ENCODE measurements at places on chromosomes 12 and 14.

DNA sequence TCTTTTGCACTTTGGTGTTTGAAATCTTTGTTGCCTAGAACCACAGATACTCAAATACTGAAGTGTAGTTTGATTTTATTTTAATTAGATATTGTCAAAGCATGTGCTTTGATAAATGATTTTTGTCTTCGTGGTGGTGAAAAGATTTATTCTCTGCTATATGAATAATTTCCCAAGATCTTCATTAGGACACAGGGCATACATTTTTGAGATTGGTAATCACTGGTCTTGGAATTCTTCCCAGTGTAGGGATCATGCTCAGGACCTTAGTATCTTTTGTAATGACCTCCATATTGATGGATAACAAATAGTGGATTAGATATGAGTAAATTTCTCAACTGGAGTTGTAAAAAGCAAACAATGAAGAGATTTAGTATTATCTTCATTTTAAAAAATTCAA is 28.2 kb downstream of the TBK1 start:
- no peak for DNase-seq

GRCh38 chr14:57811998-57812546 is 53.8 kb downstream of the SLC35F4 start:
- DNase-seq, result no peak

DNA sequence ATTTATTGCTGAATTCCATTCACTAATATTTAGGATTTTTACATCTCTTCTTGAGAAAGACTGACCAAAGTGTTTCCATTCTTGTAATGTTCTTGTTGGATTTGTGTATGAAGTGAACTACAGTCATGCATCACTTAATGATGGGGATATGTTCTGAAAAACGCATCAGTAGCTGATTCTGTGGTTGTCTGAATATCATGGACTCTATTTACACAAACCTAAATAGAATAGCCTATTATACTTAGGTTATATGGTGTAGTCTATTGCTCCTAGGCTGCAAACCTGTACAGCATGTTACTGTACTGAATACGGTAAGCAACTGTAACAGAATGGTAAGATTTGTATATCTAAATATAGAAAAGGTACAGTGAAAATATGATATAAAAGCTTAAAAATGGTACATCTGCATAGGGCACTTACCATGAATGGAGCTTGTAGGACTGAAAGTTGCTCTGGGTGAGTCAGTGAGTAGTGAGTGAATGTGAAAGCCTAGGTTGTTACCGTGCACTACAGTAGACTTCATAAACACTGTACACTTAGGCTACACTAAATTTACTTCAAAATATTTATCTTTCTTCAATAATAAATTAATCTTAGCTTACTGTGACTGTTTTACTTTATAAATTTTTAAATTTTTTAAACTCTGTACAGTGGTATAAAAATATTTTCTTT is 27.6 kb upstream of the P2RX4 start:
- DNase-seq, result no peak

GRCh38 chr14:95547626-95548327 is 12.9 kb downstream of the GLRX5 start:
- DNase-seq, result peak; percentile 21

DNA sequence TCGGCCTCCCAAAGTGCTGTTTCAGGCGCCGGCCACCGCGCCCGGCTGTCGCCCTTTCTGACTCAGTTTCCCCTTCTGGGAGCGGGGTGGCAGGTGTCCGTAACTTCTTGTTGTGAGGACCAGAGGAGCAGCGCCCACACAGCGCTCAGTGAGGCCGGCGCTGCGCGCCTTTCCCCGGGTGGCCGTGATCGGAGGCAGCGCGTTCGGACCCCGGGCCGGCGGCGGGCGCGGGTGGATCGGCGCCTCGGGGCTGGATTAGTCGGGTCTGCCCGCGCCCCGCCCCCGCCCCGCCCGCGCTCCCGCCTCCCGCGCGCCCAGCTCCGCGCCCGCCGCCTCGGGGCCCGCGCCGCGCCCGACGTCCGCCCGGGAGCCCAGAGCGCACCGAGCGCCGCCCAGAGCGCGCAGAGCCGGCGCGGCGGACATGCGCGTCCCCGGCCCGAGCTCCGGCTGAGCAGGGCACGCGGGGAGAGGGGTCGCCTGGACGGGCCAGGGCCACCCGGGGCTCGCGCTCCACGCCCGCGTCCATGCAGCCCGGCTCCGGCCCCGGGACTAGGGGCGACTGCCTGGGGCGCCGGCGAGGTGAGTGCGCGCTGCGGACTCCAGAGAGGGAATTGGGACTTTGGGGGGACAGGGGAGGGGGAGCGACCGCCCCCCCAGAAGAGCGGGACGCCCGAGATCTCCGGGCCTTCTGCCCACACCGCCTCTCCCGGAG is 50.6 kb downstream of the LRCOL1 start:
- DNase-seq, result no peak

GRCh38 chr14:22071006-22071405 is 397.4 kb upstream of the OR4E1 start:
- no peak for DNase-seq

DNA sequence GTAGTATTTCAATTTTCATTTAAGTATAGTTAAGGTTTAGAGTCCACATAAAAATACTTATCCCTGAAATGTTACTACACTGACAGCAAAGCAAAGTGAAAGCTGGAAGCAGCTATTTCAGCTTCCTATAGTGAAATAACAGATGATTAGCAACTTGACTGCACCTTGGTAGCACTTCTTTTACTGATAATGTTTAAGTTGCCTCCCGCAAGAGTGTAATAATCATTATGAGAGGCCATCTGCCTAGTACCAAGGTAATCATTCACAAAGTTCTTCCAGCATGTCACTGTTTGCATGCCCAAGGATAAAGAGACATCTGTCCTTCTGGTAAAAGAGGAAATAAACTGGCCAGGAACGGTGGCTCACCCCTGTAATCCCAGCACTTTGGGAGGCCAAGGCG is 69.8 kb downstream of the LIN7A start:
- no peak for DNase-seq

DNA sequence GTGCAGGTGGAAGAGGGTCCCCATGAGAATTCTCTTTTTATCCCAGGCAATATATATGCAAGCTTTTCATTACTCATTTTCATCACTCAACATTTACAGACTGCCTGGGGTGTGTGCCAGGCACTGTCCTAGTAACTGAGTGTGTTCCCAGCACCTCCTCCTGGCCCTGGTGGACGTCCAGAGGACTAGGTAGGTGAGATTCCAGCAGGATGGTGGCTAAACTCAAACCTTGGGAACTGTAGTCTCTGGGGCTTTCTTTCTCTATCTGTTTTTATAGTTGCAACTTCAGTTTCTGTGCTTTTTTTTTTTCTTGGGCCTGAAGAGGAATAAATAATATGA is 63.8 kb downstream of the SUSD6 start:
- DNase-seq, result no peak

GRCh38 chr12:48881686-48882314 is 16.1 kb upstream of the RND1 start:
- DNase-seq, result no peak

DNA sequence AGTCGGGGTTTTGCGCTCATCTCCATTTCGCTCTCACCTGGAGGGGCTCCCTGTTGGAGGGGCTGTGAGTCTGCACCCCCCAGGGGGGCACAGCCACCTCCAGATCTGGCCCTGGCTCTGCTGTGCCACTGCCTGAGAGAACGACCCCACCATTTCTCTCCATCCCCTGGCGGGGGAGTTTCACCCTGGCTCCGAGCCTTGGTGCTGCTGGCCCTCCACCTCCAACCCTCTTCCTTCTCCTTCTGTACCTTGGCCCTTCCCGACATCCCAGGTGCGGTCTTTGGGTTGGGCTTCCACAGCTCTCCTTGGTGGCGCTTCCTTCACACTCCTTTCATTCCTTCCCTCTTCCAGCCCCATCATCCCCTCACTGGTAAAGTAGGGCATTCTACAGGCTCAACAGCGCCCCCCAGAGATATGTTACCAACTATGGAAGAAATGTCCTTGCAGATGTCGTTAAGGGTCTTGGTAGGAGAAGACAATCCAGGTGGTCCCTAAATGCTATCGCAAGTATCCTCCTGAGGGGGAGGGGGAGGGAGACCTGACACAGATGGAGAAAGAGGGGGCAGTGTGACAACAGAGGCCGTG is 16.3 kb downstream of the SERPINA1 start:
- no peak for DNase-seq

DNA sequence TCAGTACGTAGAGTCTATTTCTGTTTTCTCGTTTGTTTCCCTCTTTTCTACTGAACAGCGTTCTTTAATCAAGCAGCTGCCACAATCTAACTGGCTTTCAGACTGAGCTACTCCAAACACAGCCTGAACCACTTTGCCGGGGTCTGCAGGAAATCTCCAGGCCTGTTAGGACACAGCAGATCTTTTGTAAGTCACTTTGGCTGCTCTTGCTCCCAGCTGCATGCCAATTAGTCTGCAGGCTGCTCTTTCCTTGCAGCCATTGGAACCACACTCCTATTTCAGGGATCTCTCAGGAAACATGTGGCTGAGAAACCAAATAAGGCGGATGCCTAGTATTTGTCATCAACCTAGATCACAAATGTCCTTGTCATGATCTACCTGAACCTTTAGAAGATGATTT is 73.6 kb downstream of the TMTC1 start:
- DNase-seq, result no peak

GRCh38 chr14:44372807-44373489 is 134.1 kb downstream of the FSCB start:
- DNase-seq, result no peak

GRCh38 chr12:106743270-106743988 is 31.1 kb upstream of the RIC8B start:
- DNase-seq, result no peak

DNA sequence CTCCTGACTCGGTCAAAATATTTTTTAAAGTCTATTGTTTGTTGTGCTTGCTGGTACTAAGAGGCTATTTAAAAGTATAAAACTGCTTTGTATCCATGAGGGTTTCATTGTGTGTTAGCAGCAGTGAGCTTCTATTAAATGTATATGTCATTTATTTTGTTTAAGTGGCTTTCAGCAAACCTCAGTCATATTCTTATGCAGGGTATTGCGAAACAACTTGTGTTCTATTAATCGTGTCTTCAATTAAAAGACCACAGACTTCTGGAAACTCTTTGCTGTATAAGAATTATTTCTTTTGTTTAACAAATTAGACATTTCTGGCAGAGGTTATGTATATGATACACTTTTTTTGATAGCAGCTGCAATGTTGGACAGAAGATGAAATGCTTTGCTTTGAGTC is 6.5 kb downstream of the IAPP start:
- no peak for DNase-seq
